ENCODE measurements at places on chromosomes 7 and 10.

- no peak for DNase-seq
These were observed 169.3 kb downstream of the FAM107B start for GRCh38 chr10:14605231-14605925.

DNA sequence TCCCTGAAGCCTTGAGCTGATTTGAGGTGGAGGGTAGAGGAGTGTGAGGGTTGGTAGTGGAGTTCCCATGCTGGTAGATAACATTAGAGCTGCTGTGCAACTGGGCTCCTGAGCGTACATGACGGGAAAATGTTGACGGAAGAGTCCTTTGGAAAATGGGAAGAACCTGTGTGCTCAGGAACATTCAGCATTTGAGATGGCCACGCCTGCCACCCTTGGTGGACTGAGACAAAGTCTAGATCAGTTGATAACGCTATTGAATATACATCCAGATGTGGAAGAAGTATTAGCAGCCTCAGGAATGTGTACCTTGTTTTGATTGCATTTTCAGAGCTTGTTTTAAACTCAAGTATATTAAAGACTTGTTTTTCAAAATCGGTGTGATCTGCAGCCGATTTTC is 16.1 kb downstream of the PCBD1 start:
- DNase-seq = no peak

- peak; percentile 27 for DNase-seq
These were observed 35.3 kb upstream of the CYTH3 start for GRCh38 chr7:6307762-6308161.

DNA sequence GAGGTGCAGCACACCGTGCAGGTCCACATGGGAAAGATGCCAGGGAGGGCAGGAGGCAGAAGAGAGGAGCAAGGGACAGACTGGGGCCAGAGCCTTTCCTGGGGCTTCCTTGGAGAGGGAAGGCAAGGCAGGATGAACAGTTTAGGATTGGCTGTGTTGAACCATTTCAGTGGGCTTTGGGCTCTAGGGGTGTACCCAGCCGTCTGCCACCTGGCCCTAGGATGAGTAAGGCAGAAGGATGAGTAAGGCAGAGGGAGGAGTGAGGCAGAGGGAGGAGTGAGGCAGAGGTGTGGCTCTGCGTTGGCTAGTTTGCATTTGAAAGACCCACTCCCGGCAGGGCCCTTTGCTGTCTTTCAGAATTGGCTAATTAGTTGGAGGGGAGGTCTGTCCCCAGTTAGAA is 31.5 kb upstream of the PRF1 start:
- no peak for DNase-seq

GRCh38 chr7:75640201-75640600 is 98.5 kb downstream of the HIP1 start:
- DNase-seq = no peak

GRCh38 chr10:126955396-126955795 is 50.2 kb downstream of the DOCK1 start:
- DNase-seq = no peak

GRCh38 chr10:6695519-6695918 is 115.4 kb upstream of the PRKCQ start:
- DNase-seq = no peak

DNA sequence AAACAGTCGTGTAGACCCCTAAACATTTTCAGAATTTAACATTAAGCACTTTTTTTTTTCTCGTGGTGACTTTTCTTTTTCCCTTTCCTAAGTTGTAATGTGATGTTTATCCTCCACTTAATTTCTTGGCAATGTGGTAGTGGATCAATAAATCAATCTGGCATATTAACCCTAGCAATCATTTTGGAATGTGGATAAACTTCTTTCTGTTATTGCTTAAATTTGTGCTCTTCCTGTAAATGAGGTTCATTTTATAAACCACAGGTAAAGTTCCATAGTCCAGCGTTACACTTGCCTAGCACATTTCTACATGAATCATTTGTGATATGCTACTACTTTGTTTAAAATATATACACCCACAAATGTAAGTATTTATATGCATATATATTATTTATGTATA is 247.4 kb upstream of the ETV1 start:
- DNase-seq = no peak

- no peak for DNase-seq
These were observed 71.1 kb downstream of the ATRNL1 start for GRCh38 chr10:115164220-115164619.

GRCh38 chr7:158406801-158407200 is 180.8 kb downstream of the PTPRN2 start:
- no peak for DNase-seq

DNA sequence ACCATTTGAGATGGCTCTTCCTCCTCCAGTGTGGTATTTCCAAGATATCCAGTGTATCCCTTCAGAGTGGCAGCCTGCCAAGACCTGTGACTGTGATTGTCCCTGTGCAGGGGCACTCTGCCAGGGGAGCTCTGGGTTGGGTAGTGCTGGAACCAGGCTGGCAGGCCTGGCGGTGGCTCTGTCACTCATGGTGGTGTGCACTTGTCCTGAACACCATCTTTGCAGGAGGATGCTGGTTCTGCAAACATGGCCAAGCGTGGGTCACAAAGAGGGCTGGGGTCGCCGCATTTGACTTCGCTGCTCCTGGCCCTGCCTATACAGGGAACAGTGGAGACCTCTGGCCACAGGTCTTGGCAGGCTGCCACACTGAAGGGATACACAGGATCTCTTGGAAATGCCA is 205.2 kb downstream of the PRPF18 start:
- no peak for DNase-seq

DNA sequence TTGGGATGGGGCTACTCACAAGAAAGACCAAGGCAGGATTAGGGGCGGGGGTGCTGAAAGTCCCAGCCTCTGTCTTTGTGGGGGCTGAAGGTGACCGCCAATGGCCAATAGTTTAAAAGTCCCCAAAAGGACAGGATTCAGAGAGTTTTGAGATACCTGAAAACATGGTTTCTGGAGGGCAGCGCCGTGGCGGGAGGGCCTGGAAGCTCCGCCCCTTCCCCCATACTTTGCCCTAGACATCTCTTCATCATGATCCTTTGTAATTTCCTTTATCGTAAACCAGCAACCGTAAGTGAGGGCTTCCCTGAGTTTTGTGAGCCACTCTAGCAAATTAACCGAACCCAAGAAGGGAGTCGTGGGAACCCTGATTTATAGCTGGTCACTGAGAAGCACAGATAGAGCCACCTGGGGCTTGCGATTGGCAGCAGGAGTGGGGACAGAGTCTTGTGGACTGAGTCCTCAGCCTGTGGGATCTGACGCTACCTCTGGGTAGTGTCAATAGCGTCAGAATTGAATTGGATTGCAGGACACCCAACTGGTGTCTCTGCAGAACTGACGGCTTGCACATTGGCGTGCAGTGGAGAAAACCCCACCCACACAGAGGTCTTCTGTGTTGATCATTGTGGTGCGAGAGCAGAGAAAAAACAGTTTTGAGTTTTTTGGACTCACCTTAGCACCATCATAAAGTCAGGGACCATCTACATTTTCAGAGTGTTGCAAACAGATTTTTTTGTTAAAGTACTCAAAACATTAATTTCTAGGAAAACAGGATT is 169.3 kb downstream of the USP6NL start:
- DNase-seq = no peak

DNA sequence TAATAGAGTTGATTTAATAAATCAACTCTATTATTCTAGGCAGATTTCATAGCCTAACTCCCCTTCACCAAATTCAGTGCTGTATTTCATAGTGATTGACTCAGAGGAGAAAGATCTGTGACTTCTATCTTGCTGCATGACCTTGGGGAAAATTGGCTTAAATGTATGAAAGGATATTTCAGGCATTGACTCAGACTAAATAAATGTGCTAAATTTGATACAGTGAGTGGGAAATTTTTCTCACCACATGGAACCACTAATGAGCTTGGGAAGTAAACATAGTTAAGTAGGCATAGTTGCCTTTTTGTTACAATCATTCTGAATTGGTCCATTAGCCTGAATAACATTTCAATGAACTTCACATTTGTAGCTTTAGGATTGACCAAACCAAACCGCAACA is 89.0 kb upstream of the PRPS1L1 start:
- no peak for DNase-seq

DNA sequence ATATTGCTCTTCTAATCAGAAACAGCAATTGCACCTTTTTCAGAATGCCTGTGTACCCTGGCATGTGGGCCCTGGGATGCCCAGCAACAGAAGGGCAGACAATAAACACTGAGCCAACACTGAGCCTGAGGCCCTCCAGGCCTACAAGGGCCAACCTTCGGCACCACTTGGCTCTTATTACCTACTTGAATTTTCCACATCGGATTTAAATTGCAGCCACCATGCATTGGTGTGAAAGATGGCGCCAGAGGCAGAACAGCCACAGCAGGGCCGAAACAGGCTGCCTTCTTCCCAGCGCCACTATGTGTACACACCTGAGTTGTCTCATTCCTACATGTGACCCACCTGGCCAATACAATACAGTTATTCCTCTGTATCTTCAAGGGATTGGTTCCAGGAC is 51.4 kb upstream of the EZH2 start:
- DNase-seq = no peak

DNA sequence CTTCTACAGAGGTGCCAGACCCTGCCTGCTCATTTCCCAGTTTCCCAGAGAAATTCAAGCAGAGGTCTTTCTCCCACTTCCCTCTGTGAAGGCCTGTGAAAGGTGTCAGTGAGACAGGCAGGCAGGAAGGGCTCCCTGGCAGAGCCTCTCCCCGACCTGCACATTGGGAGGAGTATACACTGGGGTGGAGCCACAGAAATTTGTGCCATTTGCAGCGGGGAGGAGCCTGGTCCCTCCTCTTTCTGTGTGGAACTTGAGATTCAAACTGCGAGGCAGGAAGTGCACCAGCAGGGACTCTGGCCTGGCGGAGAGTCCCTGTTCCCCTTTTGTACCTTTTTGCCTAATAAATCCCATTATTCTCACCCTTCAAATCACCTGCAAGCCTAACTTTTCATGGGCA is 54.6 kb upstream of the OPN4 start:
- no peak for DNase-seq

- no peak for DNase-seq
These were observed 14.8 kb downstream of the ACSM6 start for GRCh38 chr10:95208702-95209391.

DNA sequence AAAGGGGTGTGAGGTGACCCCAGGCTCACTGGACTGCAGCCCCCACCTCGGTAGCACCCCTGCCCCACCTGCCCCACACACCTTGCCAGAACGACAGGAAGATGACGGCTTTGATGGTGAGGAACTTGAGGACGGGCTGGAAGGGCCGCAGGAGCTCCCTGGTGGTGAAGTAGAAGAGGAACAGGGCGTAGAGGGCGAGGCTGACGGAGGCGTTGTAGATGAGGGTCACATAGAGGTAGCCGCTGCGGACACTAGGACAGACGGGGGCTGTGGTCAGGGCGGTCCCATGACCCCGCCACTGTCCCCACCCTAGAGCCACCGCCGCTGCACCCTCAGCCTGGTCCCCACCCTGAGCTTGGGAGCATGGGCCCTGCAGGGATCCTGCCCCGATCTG is 7.6 kb downstream of the TMEM184A start:
- no peak for DNase-seq

GRCh38 chr7:114416129-114416990 is 1.7 kb downstream of the FOXP2 start:
- DNase-seq = no peak

- DNase-seq = no peak
These were observed 135.4 kb upstream of the FZD1 start for GRCh38 chr7:91128683-91129348.

- DNase-seq = no peak
These were observed 58.0 kb downstream of the CREM start for GRCh38 chr10:35184527-35185171.

- DNase-seq = peak; percentile 29
These were observed at the start of gene SLC26A4 for GRCh38 chr7:107660381-107661080. TSS of gene SLC26A4 (plus strand) at chr7:107660828. CDS start at chr7:107661642, 814 bp downstream.
